ENCODE measurements at places on chromosomes 2 and 18.

GRCh38 chr2:230905448-230906421 is 19.3 kb downstream of the GPR55 start:
- no peak for DNase-seq

GRCh38 chr18:63187791-63188460 is 131.6 kb downstream of the BCL2 start:
- no peak for DNase-seq

DNA sequence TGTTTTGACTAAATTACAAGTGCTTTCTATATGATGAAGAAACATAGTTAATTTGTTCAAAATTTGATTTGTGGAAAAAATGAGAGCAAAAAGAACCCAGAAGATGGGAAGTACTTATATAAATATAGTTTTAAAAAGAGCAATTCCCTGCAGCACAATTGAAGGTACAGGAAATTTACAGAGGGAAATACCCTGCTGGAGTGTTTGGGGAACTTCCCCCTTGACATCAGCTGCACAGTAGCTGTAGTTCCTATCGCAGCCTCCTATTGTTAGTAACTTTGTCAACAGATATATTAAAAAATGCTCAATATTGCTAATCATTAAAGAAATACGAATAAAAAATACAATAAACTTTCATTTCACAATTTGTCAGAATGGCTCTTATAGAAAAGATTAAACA is 1118.8 kb upstream of the ZEB2 start:
- no peak for DNase-seq

DNA sequence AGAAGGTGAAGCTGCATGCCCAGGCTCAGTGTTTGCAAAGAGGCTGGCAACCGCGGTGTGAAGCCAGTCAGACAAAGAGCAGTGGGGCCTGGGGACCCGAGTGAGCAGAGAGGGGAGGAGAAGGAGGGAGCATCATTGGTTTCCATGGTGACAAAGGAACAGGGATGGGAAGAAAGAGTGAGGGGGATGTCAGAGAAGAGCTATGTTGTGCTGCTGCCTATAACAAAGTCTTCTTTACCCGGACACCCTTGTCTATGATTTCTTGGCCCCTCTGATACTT is 14.5 kb downstream of the TMEM247 start:
- DNase-seq = no peak

GRCh38 chr18:43648002-43648401 is 370.7 kb upstream of the SYT4 start:
- DNase-seq = no peak

- no peak for DNase-seq
Measured at GRCh38 chr2:234689911-234690379, 193.1 kb upstream of the ARL4C start.

DNA sequence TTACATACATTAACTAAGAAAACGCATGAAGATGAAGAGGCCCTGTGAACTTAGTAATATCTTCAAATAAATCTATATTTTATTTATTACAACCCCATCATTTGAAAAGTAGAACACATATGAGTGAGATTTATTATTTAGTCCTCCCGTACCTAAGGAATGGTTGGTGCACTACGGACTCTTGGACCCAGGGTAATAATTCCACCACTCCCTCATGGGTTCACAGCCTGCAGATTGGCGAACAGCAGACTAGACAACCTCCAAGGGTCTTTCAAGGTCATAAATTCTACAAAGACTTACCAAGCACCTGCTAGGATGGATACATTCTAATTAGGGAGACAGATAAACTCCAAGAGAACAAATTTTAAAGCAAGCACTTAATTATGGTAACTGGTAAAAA is 51.6 kb downstream of the GALNT14 start:
- no peak for DNase-seq

GRCh38 chr2:7745369-7745768 is 828.2 kb downstream of the RNF144A start:
- peak; percentile 41 for DNase-seq

DNA sequence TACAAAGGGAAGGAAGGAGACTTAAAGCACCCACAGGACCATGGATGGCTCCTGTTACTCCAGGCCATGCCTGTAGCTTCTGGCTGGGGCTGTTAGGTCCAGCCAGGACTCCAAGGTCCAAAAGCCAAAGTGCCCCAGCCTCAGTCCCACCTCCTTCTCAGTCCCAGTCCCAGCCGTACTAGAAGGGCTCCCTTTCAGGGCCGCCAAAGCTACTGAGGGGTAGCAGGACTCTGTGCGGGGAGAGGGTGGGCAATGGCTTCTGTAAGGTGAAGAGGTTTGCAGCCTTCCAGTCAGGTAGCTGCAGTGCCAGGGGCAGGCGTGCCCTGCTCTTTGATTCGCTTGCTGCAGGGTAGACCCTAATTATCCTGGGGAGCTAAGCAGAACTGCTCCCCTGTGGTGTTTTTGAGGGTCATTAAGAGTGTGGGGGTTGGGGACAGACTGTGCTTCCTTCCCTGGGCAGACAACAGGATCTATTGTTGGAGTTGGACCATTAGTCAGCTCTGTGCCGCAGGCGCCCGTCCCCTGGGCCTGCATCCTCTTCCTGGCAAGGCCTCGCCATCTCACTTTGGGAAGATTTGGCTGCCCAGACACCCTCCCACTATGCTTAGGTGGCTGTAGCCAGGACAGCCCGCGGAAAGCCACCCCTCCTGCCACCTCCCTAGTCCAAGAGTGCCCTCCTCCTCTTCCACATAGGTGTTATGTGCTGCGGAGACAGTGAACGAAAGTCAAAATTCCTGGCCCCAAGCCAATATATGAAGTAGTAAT is 118.8 kb downstream of the ZBTB7C start:
- no peak for DNase-seq

DNA sequence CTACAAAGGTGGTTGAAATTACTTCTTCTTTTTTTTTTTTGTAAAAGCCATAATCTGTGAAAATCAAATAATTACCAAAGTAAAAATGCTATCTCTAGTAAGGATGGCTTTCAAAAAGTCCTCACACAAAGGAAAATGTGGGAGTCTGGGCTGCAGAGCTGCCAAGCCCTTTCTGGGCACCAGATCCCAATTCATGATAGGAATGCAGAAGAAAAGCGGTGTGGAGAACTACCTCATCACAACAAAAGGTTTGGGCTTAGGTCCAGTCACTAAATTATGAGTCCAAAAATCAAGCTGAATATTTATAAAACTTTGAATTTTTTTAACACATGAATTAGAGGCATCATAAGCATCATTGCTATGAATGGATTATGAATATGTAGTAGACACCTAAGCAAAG is 30.8 kb upstream of the EPHA4 start:
- DNase-seq = no peak

DNA sequence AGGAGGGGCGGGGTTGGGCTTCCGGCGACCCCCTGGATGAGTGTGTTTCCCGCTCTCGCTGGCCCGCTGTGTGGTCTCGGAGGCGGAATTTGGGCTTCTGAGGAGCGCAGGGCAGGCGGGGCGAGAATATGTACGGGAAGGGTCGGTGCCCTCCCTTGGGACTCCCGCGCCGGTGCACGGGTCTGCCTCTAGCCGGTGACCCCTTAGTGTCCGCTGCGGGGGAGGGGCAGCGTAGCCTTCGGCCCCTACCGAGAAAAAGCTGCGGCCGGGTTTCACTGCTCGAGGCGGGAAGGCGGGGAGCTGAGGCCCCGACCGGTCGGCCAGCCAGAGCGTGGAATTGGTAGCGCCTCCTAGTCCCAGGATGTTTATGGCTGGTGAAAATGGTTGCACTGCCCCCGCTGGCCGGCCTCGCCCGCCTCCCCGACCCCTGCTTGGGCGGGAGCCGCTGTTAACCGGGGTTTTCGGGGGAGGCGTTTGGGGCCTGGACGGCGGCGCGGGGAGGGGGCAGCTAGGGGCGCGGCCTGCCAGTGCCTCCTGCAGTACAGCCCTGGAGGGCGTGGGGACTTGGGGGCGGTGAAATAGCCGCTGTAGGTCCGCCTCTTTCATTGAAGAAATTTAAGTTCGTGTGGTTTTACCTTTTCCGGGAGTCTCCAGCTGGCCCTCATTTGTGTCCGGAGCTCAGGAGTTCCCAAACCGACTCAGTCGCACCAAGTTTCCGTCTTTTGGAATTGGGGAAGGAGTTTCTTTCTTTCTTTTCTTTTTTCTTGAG is at the start of gene UGP2:
Gene UGP2, plus strand, starts transcription at position 643 of the 769 bp plus-strand sequence. CDS start 290 bp downstream, outside the sequence.
- DNase-seq = peak; percentile 62

DNA sequence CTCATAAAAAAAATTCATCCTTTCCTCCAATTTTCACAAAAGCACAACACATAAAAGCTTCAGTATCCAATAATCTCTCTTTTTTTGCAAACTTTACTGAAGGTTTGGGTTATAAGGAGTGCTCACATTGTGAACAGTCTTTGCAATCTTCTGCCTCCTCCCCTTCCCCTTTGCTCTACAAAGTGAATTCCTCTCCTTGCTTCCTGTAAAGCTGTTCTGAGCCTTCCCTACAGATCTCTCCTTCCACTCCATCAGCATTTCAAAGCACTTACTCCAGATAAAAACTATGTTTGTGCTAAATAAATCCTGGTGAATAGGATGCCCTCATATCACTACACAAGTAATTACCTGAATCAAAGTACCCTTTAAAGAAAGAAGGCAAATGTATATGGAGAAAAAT is 4.6 kb upstream of the PDK1 start:
- DNase-seq = no peak

- DNase-seq = peak; percentile 52
Measured at GRCh38 chr2:11056614-11057013, 98.7 kb upstream of the SLC66A3 start.

- DNase-seq = no peak
Measured at GRCh38 chr2:108617617-108618016, 83.3 kb downstream of the LIMS1 start.

DNA sequence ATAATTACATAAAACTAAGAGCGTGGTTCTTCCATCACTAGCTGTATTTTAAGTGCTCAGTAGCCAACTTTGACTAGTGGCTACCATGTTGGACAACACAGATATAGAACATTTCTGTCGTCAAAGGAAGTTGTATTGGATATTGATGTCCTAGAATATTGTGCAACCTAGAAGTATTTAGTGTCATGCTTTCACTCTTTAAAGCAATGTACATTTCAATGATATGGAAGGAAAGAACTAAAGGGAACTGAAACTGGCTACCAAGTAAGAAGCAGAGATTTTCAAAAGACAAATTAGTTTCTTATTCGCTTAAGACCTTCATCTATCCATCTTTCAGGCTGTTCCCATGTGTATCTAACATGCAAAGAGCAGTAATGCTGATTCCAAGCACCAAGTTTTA is 85.4 kb upstream of the EML6 start:
- DNase-seq = no peak

- DNase-seq = no peak
Measured at GRCh38 chr18:48801728-48802542, 148.8 kb downstream of the SMAD7 start.

DNA sequence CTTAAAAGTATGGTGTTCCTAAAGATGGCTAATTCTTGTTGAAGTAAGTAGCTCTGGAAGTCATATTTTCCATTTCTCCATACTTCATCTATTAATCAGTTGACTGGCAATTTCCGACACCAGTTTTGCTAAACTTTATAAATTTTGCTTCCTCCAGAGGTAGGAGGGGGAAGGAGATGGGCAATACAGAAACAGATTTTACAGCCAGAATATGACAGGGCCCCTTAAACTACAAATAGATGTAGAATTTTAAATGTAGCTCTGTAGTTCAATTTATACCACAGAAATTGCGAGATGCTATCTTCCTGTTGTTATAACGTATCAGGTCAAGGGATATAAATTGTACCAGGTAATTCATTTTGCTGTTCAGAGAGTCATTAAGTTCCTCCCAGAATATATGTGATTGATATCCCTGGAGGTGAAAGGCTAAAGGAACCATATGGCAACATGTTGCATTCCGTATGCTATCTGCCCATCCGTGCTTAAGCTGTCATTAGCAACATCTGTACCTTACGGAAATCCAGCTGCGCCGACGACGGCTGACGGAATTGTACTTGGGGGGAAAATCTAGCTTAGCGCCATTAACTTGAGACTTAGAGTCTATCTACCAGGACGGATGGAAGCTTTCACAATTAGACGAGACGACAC is 8.4 kb upstream of the NR4A2 start:
- peak; percentile 53 for DNase-seq

- DNase-seq = no peak
Measured at GRCh38 chr2:232022718-232023117, 61.2 kb downstream of the DIS3L2 start.

- DNase-seq = no peak
Measured at GRCh38 chr2:218289639-218290315, 2.5 kb downstream of the TMBIM1 start.

GRCh38 chr2:6906165-6906741 is 11.0 kb upstream of the RNF144A start:
- no peak for DNase-seq

GRCh38 chr2:232876161-232876977 is 6.3 kb downstream of the SNORC start:
- DNase-seq = no peak

- DNase-seq = no peak
Measured at GRCh38 chr2:27738349-27739057, 33.0 kb upstream of the MRPL33 start.

- DNase-seq = no peak
Measured at GRCh38 chr2:112166806-112167499, 28.8 kb downstream of the FBLN7 start.

DNA sequence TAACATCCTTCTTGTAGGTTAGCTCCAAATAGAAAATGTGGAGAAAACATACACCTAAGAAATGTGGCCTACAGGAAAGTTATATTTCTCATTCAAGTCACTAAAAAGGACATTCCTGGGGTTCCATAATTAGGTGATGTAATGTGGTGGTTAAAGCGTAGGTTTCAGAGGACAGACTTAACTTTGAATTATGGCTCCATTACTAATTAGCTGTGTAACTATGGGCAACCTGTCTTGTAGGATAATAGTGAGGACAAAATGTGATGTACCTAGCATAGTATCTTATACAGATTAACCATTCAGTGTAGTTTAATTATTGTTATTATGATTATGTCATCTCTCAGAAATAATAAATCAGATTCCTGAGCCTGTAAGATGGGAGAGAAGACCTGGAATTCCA is 602.5 kb downstream of the TSN start:
- no peak for DNase-seq
